Right lung (tissue), 10 donors: ENCODE measurements at places on chromosomes 7 and 10.

GRCh38 chr10:18350340-18350739 lies 210.1 kb downstream of the CACNB2 start:
- DNase-seq, result no peak

DNA sequence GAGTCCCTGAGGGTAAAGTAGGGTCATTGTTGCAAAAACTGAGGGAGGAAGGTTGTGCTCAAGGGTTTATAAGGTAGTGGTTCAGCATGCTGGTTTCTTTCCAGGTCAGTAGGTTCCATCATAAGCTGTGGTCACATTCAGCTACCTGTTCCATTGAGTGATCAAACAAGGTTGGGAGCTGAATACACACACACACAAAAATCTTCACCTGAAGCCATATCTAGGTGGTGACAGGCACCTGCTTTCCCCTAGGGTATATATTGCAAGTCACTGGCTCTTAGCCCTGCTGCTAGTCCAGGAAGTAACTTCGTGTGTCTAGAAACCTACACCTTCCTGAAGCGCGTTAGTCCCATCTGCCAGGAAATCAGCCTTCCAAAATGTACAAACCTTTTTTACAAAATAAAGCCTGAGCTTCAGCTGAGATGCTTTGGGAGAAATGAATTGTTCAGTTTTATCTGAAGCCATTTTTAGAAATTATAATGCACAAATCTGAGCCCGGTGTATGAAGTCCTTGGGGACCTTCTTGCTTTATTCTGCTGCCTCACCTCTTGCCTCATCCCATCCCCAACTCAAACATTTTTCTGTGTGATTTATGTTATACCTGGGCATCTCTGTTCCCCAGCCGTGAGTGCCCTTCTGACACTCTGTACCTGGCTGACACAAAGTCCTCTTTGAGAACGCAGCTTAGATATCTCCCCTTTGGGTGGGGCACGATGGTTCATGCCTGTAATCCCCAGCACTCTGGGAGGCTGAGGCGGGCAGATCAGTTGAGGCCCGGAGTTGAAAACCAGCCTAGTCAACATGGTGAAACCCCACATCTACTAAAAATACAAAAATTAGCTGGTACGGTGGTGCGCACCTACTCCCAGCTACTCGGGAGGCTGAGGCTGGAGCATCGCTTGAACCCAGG lies 10.6 kb upstream of the LAMTOR4 start:
- no peak for DNase-seq

DNA sequence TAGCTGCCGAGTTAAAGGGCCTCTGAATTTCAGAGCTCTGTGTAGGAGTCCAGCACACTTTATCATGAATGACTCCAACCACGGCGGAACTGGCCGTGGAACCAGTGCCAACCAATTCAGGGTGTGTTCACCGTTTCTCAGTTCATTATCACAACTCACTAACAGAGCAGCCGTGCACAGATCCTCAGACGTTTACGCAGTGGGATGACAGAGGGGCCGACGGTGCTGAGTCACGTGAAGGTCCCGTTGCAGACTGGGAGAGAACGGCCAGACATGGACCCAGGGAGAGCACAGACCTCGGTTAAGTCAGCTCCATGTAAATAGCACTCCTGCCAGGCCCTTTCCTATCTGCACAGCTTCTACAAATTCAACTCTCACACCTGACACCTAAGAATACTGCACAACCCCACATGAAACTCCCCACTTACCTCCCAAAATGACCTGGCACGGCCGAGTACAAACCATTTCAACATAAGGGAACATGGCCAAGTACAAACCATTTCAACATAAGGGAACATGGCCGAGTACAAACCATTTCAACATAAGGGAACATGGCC lies 95.5 kb downstream of the DIP2C start:
- no peak for DNase-seq

GRCh38 chr7:219581-220150 lies 27.3 kb downstream of the FAM20C start:
- no peak for DNase-seq
